ENCODE measurements at places on chromosomes 3 and 15.
A peak's percentile ranks its signal among the peaks of the same experiment; 100 is the strongest.

GRCh38 chr3:46098319-46098761 is 71.1 kb upstream of the XCR1 start:
- peaks cover 2% of the 10 kb centered on the region for H3K27me3 ChIP-seq
- H3K36me3 ChIP-seq = no peaks in the 10 kb centered on the region
- H3K4me3 ChIP-seq = no peak overlapping the region
- no peak overlapping the region for H3K27ac ChIP-seq
- H3K4me1 ChIP-seq = no peaks in the 10 kb centered on the region

DNA sequence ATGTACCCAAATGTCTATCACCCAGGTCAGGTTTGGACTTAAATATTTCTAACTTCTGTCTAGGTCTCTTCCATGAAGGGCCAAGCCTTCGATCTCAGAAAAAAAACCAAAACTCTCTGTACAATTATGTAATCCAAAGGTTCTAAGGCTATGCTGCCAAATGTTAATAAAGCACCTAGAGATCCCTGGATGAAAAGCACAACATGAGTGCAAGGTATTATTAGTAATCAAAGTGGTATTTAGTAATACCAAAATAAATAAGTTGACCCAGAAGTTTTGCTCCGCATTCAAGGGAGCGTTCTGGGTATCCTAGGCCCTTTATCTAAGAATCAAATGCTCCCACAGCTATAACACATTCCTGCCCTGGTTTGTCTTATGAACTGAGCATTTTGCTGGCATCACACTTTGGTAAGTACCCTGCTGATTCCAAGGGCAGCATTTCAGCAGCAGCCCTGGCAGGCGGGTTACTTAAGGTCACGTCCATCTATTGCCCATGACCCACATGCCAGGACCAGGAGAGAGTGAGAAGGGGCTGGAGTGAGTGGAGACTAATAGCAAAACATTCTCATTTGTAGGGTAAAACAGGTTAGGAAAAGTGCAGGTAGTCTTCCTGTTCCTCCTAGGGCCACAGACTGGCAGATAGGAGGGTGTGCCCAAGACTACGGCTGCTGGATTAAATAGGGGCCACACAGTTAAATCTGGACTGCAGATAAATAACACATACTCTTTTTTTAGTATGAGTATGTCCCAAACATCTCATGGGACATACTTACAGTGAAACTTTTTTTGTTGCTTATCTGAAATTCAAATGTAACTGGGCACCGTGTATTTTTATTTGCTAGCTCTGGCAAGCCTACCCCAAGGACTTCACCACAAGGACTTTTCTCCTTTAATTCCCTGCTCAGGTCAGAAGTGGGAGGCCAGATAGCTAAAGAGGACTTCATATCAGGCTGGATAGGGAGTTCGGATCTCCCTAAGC is 76.0 kb upstream of the SNRK start:
- no peak overlapping the region for H3K4me3 ChIP-seq
- no peak overlapping the region for H3K27ac ChIP-seq
- DNase-seq = no peak

DNA sequence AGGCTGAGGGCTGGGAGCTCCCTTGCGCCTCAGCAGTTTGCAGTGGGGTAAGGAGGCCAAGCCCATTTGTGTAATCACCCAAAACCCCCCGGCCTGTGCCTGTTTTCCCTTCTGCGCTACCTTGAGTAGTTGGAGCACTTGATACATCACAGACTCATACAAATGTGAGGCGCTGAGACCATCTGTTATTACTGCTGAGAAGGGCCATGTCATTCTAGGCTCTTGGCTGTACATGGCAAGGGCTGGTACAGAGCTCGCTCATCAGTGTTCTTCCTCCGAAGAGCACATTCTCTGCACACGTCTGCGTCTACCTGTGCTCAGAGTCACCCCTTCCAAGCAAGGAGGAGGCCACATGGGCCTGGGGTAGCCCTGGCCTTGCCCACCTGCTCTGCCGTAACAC is 9.3 kb downstream of the PLA2G4B start:
- no peak overlapping the region for H3K4me3 ChIP-seq
- no peak overlapping the region for H3K27ac ChIP-seq
- peaks cover 6% of the 10 kb centered on the region for H3K27me3 ChIP-seq
- H3K36me3 ChIP-seq = no peaks in the 10 kb centered on the region
- DNase-seq = no peak

DNA sequence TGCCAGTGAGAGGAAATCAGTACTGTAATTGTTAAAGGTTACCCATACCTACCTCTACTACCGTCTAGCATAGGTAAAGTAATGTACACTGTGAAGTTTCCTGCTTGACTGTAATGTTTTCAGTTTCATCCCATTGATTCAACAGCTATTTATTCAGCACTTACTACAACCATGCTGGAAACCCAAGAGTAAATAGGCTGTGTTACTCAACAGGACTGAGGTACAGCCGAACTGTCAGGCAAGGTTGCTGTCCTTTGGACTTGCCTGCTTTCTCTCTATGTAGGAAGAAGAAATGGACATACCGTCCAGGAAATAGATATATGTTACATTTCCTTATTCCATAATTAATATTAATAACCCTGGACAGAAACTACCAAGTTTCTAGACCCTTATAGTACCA is 265.5 kb downstream of the NR2F2 start:
- H3K36me3 ChIP-seq = no peaks in the 10 kb centered on the region
- no peak for DNase-seq
- H3K27ac ChIP-seq = no peak overlapping the region
- H3K4me3 ChIP-seq = no peak overlapping the region
- H3K4me1 ChIP-seq = peaks cover 32% of the 10 kb centered on the region
- peaks cover 3% of the 10 kb centered on the region for H3K27me3 ChIP-seq

- no peak overlapping the region for H3K27ac ChIP-seq
- DNase-seq = no peak
- H3K4me3 ChIP-seq = no peak overlapping the region
- H3K4me1 ChIP-seq = no peaks in the 10 kb centered on the region
- no peaks in the 10 kb centered on the region for H3K27me3 ChIP-seq
Measured at GRCh38 chr3:151377768-151378385, 6.7 kb downstream of the P2RY12 start.

DNA sequence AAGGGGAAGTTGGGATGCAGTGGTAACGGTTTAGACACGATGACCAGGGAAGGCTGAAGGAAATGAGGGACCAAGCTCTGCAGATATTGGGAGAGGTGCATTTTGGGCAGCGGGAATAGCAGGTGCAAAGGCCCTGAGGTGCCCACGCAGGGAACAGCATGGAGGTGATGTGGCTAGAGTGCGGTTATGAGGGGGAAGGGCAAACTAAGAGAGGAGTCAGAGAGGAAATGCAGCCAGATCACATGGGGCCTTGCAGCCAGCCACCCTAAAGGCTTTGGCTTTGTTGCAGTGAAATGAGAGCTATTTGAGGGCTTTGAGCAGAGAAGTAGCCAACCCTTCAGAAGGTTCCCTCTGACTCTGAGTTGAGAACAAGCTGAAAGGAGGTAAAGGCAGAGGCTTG is 2.6 kb downstream of the SPATA12 start:
- no peak for DNase-seq
- peaks cover 2% of the 10 kb centered on the region for H3K27me3 ChIP-seq
- no peaks in the 10 kb centered on the region for H3K4me1 ChIP-seq
- H3K36me3 ChIP-seq = no peaks in the 10 kb centered on the region

DNA sequence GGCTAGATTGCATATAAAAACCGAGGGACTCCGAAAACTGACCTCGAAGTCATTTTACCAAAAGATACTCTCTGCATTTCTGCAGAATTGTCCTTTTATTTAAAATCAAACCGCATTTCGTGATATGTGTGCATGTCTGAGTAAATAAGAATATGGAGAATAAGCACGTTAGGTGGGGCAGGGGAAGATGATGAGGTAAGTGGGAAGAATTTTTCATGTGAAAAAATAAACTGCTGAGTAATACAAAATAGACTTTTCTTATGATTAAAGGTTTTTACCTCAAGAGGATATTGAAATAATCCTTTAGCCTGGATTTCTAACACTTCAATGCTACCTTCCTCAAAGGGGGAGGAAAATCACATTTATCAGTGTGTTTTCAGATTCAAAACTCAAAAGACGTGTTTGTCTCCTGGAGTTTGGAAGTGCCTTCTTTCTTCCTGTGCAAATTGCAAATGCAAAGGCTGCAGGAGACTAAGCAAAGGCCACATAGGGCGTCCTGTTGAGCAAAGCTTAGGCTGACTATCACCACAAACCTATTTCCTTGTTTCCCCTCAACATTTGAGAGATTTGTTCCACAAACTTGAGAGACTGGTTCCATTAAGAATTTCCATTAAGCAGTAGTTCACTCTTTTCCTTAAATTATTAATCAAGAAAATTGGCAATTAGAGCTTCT is 813.5 kb downstream of the MCTP2 start:
- H3K27me3 ChIP-seq = no peaks in the 10 kb centered on the region
- DNase-seq = no peak
- no peak overlapping the region for H3K27ac ChIP-seq
- no peak overlapping the region for H3K4me3 ChIP-seq
- H3K4me1 ChIP-seq = no peaks in the 10 kb centered on the region

- H3K36me3 ChIP-seq = no peaks in the 10 kb centered on the region
- no peaks in the 10 kb centered on the region for H3K27me3 ChIP-seq
- H3K27ac ChIP-seq = no peak overlapping the region
Measured at GRCh38 chr3:168498194-168498593, 402.5 kb upstream of the GOLIM4 start.

DNA sequence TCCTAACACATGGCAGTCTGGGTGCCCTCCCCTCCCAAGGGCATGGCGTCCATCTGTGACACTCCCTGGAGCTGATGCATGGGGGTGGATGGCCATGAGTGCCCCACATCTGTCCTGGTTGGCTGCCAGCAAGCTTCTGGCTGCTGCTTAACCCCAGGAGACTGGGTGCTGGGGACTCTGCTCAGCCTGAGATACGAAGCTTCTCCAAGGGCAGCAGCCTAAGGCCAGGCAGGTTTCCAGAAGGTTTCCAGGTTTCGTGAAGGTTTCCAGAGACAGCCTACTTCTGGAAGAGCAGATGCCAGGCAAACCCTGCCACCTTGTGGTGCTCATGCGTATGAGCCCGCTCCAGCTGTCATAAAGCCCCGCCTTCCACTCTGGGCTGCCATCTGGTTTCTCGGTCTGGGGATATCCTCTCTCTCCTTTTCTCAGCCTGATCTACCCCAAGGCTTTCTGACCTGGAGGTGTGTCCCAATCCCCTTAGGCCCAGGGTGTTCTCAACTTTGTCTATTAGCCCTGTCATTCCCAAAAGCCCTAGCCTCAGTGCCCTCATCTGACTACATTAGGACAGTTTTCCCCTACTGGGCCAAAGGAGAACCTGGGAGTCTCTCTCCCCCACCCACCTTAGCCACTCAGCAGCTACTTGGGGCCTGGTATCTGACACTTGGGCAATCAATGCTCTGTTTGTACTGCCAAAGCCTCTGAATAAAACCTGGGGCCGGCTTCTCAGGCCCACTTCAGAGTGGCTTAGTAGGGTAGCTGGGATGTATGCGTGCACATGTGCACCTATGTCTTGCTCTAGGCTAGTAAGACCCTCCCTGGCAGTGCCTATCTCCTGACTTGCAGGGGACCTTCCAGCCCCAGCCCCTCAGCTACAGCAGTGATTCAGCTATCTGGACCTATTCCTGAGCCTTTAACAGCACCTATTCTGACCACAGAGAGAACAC is 12.0 kb downstream of the MRPL46 start:
- H3K27ac ChIP-seq = peak overlapping the region; percentile 56
- peaks cover 2% of the 10 kb centered on the region for H3K27me3 ChIP-seq
- H3K36me3 ChIP-seq = peaks cover 5% of the 10 kb centered on the region
- H3K4me1 ChIP-seq = peaks cover 4% of the 10 kb centered on the region

- H3K36me3 ChIP-seq = no peaks in the 10 kb centered on the region
- peak; percentile 39 for DNase-seq
- H3K4me1 ChIP-seq = peaks cover 3% of the 10 kb centered on the region
- H3K27ac ChIP-seq = peak overlapping the region; percentile 92
Measured at GRCh38 chr15:63157891-63158431, 684 bp upstream of the RPS27L start.

DNA sequence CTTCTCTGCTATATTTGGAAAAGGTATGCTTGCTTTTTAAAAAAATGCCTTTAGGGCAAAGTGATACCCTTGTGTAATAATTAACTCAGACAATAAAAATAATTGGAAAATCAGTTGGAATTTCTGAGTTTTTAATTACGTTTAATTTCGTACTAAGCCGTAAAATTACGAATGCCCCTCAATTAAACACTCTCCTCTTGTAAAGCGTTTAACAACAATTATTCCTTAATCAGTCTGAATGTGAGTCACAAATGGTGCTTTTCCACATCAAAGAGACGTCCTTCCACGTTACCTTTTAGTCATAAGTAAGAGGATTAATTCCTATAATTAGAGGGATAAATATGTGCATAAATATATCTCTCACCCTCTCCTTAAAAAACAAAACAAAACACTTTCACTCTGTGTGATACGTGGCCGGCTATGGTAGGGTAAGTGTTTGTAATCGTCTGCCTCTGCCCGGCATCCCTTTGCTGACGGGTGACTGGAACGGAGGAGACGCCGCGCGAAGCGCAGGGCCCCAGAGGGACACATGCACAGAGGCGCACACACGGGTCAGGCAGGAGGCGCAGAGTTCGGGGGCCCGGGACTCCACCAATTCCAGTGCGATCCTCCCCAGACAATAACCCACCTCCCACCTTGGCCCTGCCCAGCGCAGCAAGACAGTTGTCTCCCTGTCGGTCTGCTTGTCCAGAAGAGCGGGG is 9.7 kb upstream of the MEIS2 start:
- H3K4me3 ChIP-seq = peak overlapping the region; percentile 70
- peak; percentile 60 for DNase-seq
- H3K4me1 ChIP-seq = peaks cover 7% of the 10 kb centered on the region
- peaks cover 44% of the 10 kb centered on the region for H3K27me3 ChIP-seq
- no peak overlapping the region for H3K27ac ChIP-seq

DNA sequence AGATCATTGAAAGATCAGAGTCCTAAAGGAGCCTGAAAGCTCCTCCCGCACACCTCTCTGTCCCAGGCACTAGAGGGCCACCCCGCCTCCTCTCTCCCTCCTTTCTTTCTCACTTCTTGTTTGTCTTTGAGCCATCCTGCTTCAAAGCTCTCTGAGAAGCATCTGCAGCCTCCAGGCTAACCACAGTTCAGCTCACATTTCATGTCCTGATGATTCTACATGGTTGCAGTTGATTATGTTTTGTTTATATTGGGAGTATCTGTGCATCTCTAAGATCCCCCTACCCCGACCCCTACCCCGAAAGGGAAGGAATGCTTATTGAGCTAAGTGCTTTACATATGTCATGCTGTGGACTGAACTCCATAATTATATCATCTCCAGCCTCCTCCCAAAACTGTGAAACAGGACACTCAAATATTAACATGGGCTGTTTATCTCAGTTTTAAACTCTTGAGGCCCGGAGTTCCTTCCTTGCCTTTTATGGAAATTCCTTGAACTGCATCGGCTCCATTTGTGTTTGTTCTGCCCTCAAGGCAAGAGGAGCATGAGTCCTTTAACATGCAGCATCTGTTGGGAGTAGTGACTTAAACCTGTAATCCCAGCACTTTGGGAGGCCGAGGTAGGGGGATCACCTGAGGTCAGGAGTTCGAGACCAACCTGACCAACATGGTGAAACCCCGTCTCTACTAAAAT is 30.9 kb downstream of the MGLL start:
- DNase-seq = no peak
- no peak overlapping the region for H3K4me3 ChIP-seq
- peaks cover 40% of the 10 kb centered on the region for H3K4me1 ChIP-seq

- no peaks in the 10 kb centered on the region for H3K36me3 ChIP-seq
- H3K27ac ChIP-seq = no peak overlapping the region
- no peaks in the 10 kb centered on the region for H3K4me1 ChIP-seq
- peaks cover 3% of the 10 kb centered on the region for H3K27me3 ChIP-seq
Measured at GRCh38 chr3:22615790-22616189, 587.3 kb upstream of the UBE2E2 start.

- DNase-seq = no peak
- no peak overlapping the region for H3K27ac ChIP-seq
- no peaks in the 10 kb centered on the region for H3K36me3 ChIP-seq
- H3K27me3 ChIP-seq = peaks cover 3% of the 10 kb centered on the region
- peaks cover 16% of the 10 kb centered on the region for H3K4me1 ChIP-seq
Measured at GRCh38 chr3:53705774-53706173, 140.4 kb downstream of the CHDH start.

Measured in glutamatergic neuron (in vitro differentiated cells).